ENCODE measurements at places on chromosomes 6 and 20. TPM values are rescaled to one million over a fixed set of nuclear protein-coding genes. Genes with fewer than 3 reads are reported as not detected.

The SLC22A2 gene
- not detected for total RNA-seq

The PRICKLE4 gene
- total RNA-seq: 4.9 TPM

The WFDC12 gene
- total RNA-seq: not detected

The RNF182 gene
- total RNA-seq: 1.9 TPM

The PRL gene
- total RNA-seq: not detected

The CD109 gene
- 0.27 TPM for total RNA-seq

The PTGIS gene
- 19.3 TPM for total RNA-seq

The ROS1 gene
- 0.22 TPM for total RNA-seq

The SLC52A3 gene
- total RNA-seq: 0.38 TPM

The LKAAEAR1 gene
- total RNA-seq: not detected

The TRAPPC3L gene
- total RNA-seq: not detected

The ZNF165 gene
- 9.7 TPM for total RNA-seq

The CTAGE9 gene
- total RNA-seq: not detected

The NMBR gene
- total RNA-seq: 0.74 TPM

The RAB23 gene
- 16.6 TPM for total RNA-seq

The CPXM1 gene
- 130 TPM for total RNA-seq

The RHAG gene
- total RNA-seq: not detected

The TFAP2A gene
- total RNA-seq: 10.0 TPM

The TNNC2 gene
- not detected for total RNA-seq

The SH3BGRL2 gene
- 49.1 TPM for total RNA-seq

The SLC17A1 gene
- 0.49 TPM for total RNA-seq

The KIF25 gene
- not detected for total RNA-seq

The TNFRSF6B gene
- total RNA-seq: not detected

The NRSN1 gene
- total RNA-seq: not detected

The POPDC3 gene
- 1.3 TPM for total RNA-seq

The CDH4 gene
- 0.43 TPM for total RNA-seq

The ADGRB3 gene
- total RNA-seq: 1.8 TPM

The DDO gene
- not detected for total RNA-seq

The LY6G6F gene
- total RNA-seq: not detected

The STX11 gene
- total RNA-seq: not detected

The TBC1D32 gene
- total RNA-seq: 15.4 TPM

The NKX2-4 gene
- not detected for total RNA-seq

The AARS2 gene
- total RNA-seq: 28.8 TPM

The SLC35D3 gene
- 0.13 TPM for total RNA-seq

The RTN4IP1 gene
- 7.5 TPM for total RNA-seq

The ANKRD66 gene
- total RNA-seq: not detected

The RPS6KA2 gene
- total RNA-seq: 43.1 TPM

The BPIFB1 gene
- not detected for total RNA-seq

The SLC17A2 gene
- not detected for total RNA-seq

The GLP1R gene
- total RNA-seq: 4.0 TPM

The C6orf15 gene
- total RNA-seq: not detected

The MOXD1 gene
- total RNA-seq: 8.9 TPM

The HLA-DRB5 gene
- total RNA-seq: 0.60 TPM

The CD40 gene
- total RNA-seq: 1.5 TPM

The KCNG1 gene
- total RNA-seq: 7.8 TPM

The SALL4 gene
- total RNA-seq: 156 TPM

The MYB gene
- total RNA-seq: 5.6 TPM

The DLL1 gene
- total RNA-seq: 75.3 TPM

The TMEM244 gene
- not detected for total RNA-seq

The TINAG gene
- not detected for total RNA-seq

The SIGLEC1 gene
- total RNA-seq: not detected

The ENPP1 gene
- 2.7 TPM for total RNA-seq
